T-helper 2 cell treated with Interferon-gamma antibody and Interleukin-4, amounts not matched to agents 5 μg/mL and 100 μg/mL, for 36 hours (primary cell): ENCODE measurements at places on chromosomes 16 and 17.

GRCh38 chr17:38575781-38576180, 30.0 kb downstream of the SRCIN1 start:
- DNase-seq, result no peak

GRCh38 chr16:56689171-56689570, 6.9 kb downstream of the MT1X start:
- DNase-seq, result no peak

DNA sequence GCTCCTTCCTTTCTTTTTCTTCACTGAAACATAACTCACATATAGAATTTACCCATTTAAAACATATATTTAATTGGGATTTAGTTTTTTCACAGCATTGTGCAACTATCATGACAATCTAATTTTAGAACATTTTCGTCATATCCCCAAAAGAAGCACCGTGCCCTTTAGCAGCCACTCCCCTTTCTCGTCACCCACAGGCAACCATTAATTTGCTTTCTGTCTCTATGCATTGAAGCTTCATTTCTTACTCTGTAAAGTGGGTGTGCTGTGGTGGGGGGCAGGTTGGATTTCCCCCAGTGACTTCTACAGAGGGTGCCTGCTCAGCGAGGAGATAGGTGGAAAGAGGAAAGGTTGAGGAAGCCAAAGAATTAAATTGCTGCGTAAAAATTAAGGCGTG, 35.8 kb downstream of the MRC2 start:
- DNase-seq, result no peak

GRCh38 chr17:57523926-57524632, 221.0 kb downstream of the CCDC182 start:
- no peak for DNase-seq
